ENCODE measurements at places on chromosomes 4 and X. TPM values are rescaled to one million over a fixed set of nuclear protein-coding genes. Genes with fewer than 3 reads are reported as not detected.

The NDNF gene
- polyA plus RNA-seq, result 0.34 TPM

The CYP4V2 gene
- polyA plus RNA-seq, result 14.0 TPM

The SHROOM2 gene
- 0.43 TPM for polyA plus RNA-seq

The PKD2 gene
- 26.2 TPM for polyA plus RNA-seq

The MAP9 gene
- polyA plus RNA-seq, result 1.6 TPM

The SPANXA1 gene
- not detected for polyA plus RNA-seq

The ADH7 gene
- polyA plus RNA-seq, result not detected

The DKK2 gene
- polyA plus RNA-seq, result 0.19 TPM

The SPANXC gene
- polyA plus RNA-seq, result not detected

The MID2 gene
- polyA plus RNA-seq, result 6.5 TPM

The MAGEA2 gene
- not detected for polyA plus RNA-seq

The SLC38A5 gene
- polyA plus RNA-seq, result 4.3 TPM

The HMX1 gene
- not detected for polyA plus RNA-seq

The DCAF4L1 gene
- polyA plus RNA-seq, result under 0.01 TPM

The STS gene
- polyA plus RNA-seq, result 3.6 TPM

The HERC5 gene
- polyA plus RNA-seq, result 3.2 TPM

The BRS3 gene
- polyA plus RNA-seq, result 0.03 TPM

The MAGEB10 gene
- polyA plus RNA-seq, result not detected

The DCK gene
- 4.0 TPM for polyA plus RNA-seq

The MAPK10 gene
- 37.8 TPM for polyA plus RNA-seq

The GABRB1 gene
- polyA plus RNA-seq, result not detected

The PTCHD1 gene
- 0.03 TPM for polyA plus RNA-seq

The DDX53 gene
- polyA plus RNA-seq, result not detected

The IRF2 gene
- 18.9 TPM for polyA plus RNA-seq

The GBA3 gene
- 0.05 TPM for polyA plus RNA-seq

The CNGA2 gene
- polyA plus RNA-seq, result not detected

The AMBN gene
- 0.12 TPM for polyA plus RNA-seq

The ZFP42 gene
- polyA plus RNA-seq, result not detected

The SLC2A9 gene
- 2.0 TPM for polyA plus RNA-seq

The COL4A5 gene
- polyA plus RNA-seq, result 2.3 TPM

The OCRL gene
- polyA plus RNA-seq, result 7.3 TPM

The METTL14 gene
- polyA plus RNA-seq, result 10.6 TPM

The ADGRL3 gene
- polyA plus RNA-seq, result 0.10 TPM

The HTN1 gene
- polyA plus RNA-seq, result not detected

The CFAP47 gene
- polyA plus RNA-seq, result not detected

The CSN1S1 gene
- 8.1 TPM for polyA plus RNA-seq

The LONRF3 gene
- polyA plus RNA-seq, result 2.3 TPM

The FRG1 gene
- polyA plus RNA-seq, result 46.6 TPM

The PROM1 gene
- not detected for polyA plus RNA-seq

The TMEM33 gene
- 7.2 TPM for polyA plus RNA-seq

The IL2 gene
- polyA plus RNA-seq, result not detected

The ATP11C gene
- polyA plus RNA-seq, result 8.4 TPM

The HOPX gene
- polyA plus RNA-seq, result 5.6 TPM

The WDR17 gene
- polyA plus RNA-seq, result 0.98 TPM

The SLITRK4 gene
- 0.15 TPM for polyA plus RNA-seq

The NUP62CL gene
- 4.0 TPM for polyA plus RNA-seq

The GABRG1 gene
- polyA plus RNA-seq, result 0.03 TPM

The CTAG2 gene
- polyA plus RNA-seq, result not detected

The DCAF12L2 gene
- polyA plus RNA-seq, result not detected

The MAGED4 gene
- 3.1 TPM for polyA plus RNA-seq

The PDZD4 gene
- polyA plus RNA-seq, result 2.7 TPM

The IL9R gene
- polyA plus RNA-seq, result not detected

The NR0B1 gene
- polyA plus RNA-seq, result 1.4 TPM

The CD38 gene
- polyA plus RNA-seq, result 4.5 TPM
